ENCODE measurements at places on chromosomes 7 and 10.

DNA sequence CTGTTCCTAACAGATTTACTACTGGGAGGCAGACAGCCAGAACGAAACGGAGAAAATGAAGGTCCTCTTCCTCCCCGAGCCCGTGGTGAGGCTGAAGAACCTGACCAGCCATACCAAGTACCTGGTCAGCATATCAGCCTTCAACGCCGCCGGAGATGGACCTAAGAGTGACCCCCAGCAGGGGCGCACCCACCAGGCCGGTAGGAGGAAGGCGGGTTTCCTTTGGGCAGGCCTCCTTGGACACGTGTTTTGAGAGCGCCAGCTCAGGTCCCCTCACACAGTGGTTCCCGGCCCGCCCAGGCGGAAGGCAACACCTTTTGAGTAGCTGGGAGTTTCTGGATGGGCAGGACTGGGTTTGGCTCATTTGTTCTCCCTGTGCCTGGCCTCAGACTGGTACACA is 474.0 kb upstream of the FOXK1 start:
- H3K27me3 ChIP-seq, result no peaks in the 10 kb centered on the region
- H3K4me1 ChIP-seq, result no peaks in the 10 kb centered on the region
- no peak for DNase-seq
- no peak overlapping the region for H3K27ac ChIP-seq
- no peak overlapping the region for H3K4me3 ChIP-seq
- no peaks in the 10 kb centered on the region for H3K36me3 ChIP-seq

DNA sequence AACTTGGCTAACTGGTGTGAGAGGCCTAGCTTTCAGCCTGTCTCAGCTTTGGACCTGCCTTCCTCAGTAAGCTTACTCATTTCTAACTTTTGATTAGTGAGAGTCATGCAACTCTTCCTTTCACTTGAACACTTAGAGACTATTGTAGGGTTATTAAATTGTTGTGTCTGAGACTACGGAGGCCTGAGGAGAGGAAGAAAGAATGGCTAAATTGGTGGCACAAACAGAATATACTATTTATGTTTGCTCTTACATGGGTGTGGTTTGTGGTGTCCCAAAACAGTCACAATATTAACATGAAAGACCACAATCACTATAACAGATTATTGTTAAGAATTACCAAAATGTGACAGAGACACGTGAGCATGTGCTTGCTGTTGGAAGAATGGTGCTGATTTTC is 82.1 kb downstream of the TRIM24 start:
- H3K4me1 ChIP-seq, result no peaks in the 10 kb centered on the region
- H3K27me3 ChIP-seq, result no peaks in the 10 kb centered on the region
- H3K36me3 ChIP-seq, result peaks cover 51% of the 10 kb centered on the region
- H3K27ac ChIP-seq, result no peak overlapping the region
- DNase-seq, result no peak
- no peak overlapping the region for H3K4me3 ChIP-seq

GRCh38 chr10:80166581-80167470 is 34.3 kb downstream of the PLAC9 start:
- peak overlapping the region; percentile 4 for H3K4me3 ChIP-seq
- peaks cover 64% of the 10 kb centered on the region for H3K36me3 ChIP-seq
- no peak for DNase-seq
- H3K27ac ChIP-seq, result peak overlapping the region; percentile 82
- H3K4me1 ChIP-seq, result peaks cover 23% of the 10 kb centered on the region

- H3K27ac ChIP-seq, result peak overlapping the region; percentile 99
- H3K27me3 ChIP-seq, result no peaks in the 10 kb centered on the region
- peak; percentile 52 for DNase-seq
- H3K4me3 ChIP-seq, result peak overlapping the region; percentile 94
- H3K4me1 ChIP-seq, result peaks cover 25% of the 10 kb centered on the region
- peaks cover 48% of the 10 kb centered on the region for H3K36me3 ChIP-seq
Observed at GRCh38 chr10:43407148-43407575, 1.8 kb downstream of the HNRNPF start.

DNA sequence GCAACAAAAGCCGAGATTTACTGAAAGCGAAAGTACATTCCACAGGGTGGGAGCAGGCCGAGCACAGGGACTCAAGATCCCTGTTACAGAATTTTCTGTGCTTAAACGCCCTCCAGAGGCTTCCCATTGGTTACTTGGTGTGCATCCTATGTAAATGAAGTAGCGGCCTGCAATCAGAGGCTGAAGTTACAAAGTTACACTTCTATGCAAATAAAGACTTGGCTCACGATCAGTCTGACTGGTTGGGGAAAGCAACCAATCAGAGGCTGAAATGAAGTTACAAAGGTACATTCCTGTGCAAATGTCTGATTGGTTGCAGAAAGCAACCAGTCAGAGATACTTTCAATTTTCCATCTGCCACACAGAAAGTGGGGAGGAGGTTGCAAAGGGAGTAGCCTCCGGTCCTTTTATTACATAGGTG is 4.1 kb downstream of the ACBD7 start:
- H3K4me1 ChIP-seq, result no peaks in the 10 kb centered on the region
- no peak overlapping the region for H3K4me3 ChIP-seq
- DNase-seq, result no peak
- H3K27ac ChIP-seq, result no peak overlapping the region

DNA sequence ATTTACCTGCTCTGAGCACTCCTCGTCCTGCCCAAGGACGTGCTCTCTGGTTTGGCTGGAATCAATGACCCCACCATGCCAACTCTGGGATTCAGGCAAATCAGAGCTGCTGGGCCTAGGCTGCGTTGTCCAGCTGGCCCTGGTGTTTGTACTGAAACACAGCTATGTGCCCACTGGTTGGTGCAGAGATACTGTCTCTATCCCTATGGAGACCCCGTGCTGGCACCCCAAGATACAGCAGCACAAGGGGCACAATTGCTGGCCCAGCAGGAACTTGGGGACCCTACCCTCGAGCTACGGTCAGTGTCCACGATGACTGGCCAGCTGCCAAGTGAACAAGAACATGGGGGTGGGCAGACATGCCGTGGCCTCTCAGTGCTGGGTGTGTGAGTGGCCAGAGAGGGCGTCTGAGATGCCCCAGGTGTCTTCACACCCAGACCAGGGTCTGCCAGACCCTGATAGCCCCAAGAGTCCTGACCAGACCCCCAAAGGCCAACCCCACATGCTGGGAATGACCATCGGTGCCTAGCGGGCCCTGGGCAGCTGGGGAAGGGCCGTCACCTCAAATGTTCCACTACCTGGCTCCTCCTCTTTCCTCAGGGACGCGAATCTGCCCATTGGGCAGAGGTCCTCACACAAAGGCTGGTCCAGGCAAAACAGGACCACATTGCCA is 79.3 kb upstream of the ZNF479 start:
- DNase-seq, result no peak
- no peaks in the 10 kb centered on the region for H3K27me3 ChIP-seq
- H3K36me3 ChIP-seq, result peaks cover 2% of the 10 kb centered on the region
- no peak overlapping the region for H3K4me3 ChIP-seq
- no peak overlapping the region for H3K27ac ChIP-seq

DNA sequence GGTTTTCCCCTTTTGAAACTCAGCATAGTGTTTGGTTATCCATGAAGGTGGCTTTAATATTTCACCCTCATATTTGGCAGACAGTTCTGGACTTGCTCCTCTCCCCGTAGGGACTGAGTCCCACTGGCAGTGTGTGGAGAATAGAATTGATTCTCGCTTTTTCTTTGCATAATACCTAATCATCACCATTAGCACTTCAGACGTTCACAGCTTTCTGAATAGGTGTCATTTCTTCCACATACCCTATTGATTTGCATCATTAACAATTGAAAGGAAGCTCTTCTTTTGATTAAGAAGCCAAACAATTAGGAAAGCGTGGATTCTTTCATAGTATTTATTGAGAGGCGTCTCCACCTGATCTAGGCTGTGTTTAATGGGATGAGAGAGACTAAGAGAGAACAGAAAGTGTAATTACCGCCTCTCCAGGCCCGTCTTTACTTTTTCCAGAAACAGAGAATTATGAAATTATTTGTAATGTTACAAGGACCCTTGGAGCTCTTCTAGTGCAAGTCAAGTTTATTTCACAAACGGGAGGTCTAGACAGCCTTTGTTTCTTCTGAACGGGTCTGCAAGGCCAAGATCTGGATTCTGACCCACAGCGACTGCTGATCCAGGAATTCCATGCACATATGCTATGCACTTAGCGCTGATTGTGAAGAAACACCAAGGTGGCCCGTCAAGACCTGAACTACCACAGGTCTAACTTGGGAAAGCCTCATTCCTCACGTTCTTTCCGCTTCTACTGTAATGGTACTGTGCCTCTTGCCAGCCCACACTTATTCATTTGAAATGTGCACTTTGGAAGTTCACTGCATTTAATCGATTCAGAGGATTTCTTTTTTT is 249.9 kb upstream of the C7orf33 start:
- no peak overlapping the region for H3K27ac ChIP-seq
- no peaks in the 10 kb centered on the region for H3K36me3 ChIP-seq
- peaks cover 44% of the 10 kb centered on the region for H3K4me1 ChIP-seq
- no peak overlapping the region for H3K4me3 ChIP-seq
- H3K27me3 ChIP-seq, result peaks cover 25% of the 10 kb centered on the region

- H3K36me3 ChIP-seq, result no peaks in the 10 kb centered on the region
- no peak overlapping the region for H3K4me3 ChIP-seq
- no peak overlapping the region for H3K27ac ChIP-seq
- peaks cover 18% of the 10 kb centered on the region for H3K4me1 ChIP-seq
- peaks cover 35% of the 10 kb centered on the region for H3K27me3 ChIP-seq
Observed at GRCh38 chr7:2684501-2684900, 3.5 kb upstream of the AMZ1 start.

DNA sequence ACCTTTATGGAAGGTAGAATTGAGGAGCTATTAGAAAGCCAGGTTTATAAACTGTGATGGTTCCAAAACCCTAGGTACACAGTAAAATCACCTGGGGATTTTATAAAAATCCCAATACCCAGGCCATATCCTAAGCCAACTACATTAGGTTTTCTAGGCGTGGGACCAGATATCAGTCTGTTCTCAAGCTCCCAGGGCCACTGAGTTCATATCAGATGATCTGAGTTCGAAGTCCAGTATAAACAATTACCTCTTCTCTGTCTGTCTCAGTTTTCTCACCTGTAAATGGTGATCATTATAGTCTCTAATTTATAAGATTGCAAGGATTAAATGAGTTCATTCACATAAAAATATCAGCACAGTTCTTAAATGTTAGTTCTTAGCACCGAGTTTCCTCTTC is 60.6 kb downstream of the CAV1 start:
- no peak for DNase-seq
- peaks cover 5% of the 10 kb centered on the region for H3K27me3 ChIP-seq
- no peak overlapping the region for H3K27ac ChIP-seq
- H3K4me3 ChIP-seq, result no peak overlapping the region
- peaks cover 25% of the 10 kb centered on the region for H3K4me1 ChIP-seq
- no peaks in the 10 kb centered on the region for H3K36me3 ChIP-seq

DNA sequence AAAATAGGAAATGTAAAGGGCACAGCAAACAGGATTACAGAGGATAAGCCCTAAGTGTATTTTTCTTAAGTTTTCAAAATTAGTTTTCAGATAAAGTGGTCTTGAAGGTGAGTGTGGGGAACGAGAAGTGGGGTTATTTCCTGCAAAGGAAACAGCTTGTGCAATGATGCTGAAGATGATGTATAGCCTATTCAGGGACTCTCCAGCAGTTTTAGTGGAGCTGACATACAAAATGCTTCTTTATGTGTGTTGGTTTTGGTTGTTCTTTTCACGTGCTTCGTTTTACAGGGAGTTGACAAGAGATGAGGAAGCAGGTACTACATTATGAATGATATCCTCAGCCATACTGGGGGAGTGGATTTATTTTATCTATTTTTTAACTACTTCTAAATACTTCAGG is 20.5 kb downstream of the CASD1 start:
- no peak overlapping the region for H3K27ac ChIP-seq
- peaks cover 2% of the 10 kb centered on the region for H3K4me1 ChIP-seq
- peaks cover 6% of the 10 kb centered on the region for H3K36me3 ChIP-seq
- DNase-seq, result no peak

GRCh38 chr7:30740417-30741181 is 11.3 kb upstream of the INMT start:
- H3K4me3 ChIP-seq, result no peak overlapping the region
- peaks cover 20% of the 10 kb centered on the region for H3K27me3 ChIP-seq
- peak; percentile 27 for DNase-seq
- peaks cover 7% of the 10 kb centered on the region for H3K4me1 ChIP-seq
- no peaks in the 10 kb centered on the region for H3K36me3 ChIP-seq
- H3K27ac ChIP-seq, result no peak overlapping the region

- H3K27me3 ChIP-seq, result no peaks in the 10 kb centered on the region
- peaks cover 46% of the 10 kb centered on the region for H3K36me3 ChIP-seq
- H3K27ac ChIP-seq, result no peak overlapping the region
Observed at GRCh38 chr10:100506596-100507356, 12.9 kb downstream of the SEC31B start.

DNA sequence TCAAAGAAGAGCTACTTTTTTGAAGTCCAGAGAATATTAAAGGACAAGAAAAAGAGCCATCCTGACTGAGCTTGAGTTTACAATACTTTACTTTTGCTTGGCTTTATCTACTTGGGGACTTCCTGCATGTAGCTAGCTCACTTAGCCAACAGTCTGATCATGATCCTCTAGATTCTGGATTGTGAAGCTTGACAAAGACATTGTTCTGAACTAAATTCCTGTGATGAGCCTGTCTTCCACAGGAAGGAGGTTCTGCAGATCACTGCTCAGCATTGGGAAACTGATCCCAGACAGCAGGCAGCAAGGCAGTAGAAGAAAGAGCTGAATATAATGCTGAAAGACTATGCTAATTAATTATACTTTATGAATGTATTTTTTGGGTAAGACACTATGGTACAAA is 296.4 kb downstream of the DGKB start:
- no peaks in the 10 kb centered on the region for H3K4me1 ChIP-seq
- no peak overlapping the region for H3K27ac ChIP-seq
- H3K4me3 ChIP-seq, result no peak overlapping the region
- no peaks in the 10 kb centered on the region for H3K27me3 ChIP-seq
- H3K36me3 ChIP-seq, result no peaks in the 10 kb centered on the region
- DNase-seq, result no peak

DNA sequence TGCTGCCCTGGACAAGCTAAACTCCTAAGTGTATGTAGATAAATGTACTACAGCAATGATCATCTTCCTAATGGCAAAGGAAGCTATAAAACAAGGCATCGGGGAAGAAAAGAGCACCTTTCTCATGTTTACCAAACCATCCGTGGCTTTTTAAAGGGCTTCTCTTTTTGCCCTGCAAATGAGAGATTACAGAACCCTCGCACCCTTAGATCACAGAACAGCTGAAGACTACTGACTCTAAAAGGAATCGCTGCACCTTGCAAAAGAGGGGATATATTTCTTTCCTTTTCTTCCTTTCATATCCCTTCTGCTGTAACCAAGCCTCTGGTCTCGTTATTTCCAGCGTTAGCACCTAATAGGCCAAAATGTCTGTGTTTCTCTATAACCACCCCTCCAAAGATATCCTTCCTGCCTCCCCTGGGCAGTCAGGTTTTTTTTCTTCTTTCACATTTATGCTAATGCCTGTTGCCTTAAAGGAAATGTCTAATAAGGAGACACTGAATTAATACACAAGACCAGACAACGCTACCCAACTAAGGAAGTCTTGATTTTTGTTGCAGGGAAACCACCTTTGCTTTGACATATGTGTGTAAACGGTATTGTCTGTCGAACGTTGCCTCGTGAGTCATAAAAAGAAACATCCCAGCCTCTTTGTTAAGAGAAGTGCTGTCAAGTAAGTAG is 10.5 kb downstream of the ST8SIA6 start:
- H3K4me3 ChIP-seq, result peak overlapping the region; percentile 18
- H3K4me1 ChIP-seq, result peaks cover 9% of the 10 kb centered on the region
- H3K27me3 ChIP-seq, result peaks cover 38% of the 10 kb centered on the region
- DNase-seq, result no peak

GRCh38 chr7:8201846-8202441 is 60.0 kb downstream of the ICA1 start:
- peaks cover 5% of the 10 kb centered on the region for H3K4me1 ChIP-seq
- no peaks in the 10 kb centered on the region for H3K36me3 ChIP-seq
- no peaks in the 10 kb centered on the region for H3K27me3 ChIP-seq
- DNase-seq, result no peak

Measured in stimulated activated naive B cell treated with anti-CD40 and anti-IgM and Interleukin-4, amounts not matched to agents 10 μg/mL and 1 μg/mL and 100 μg/mL, for 72 hours (primary cell).